Cortex of kidney (tissue), 1 donor: ENCODE measurements at places on chromosomes 16 and 17.

DNA sequence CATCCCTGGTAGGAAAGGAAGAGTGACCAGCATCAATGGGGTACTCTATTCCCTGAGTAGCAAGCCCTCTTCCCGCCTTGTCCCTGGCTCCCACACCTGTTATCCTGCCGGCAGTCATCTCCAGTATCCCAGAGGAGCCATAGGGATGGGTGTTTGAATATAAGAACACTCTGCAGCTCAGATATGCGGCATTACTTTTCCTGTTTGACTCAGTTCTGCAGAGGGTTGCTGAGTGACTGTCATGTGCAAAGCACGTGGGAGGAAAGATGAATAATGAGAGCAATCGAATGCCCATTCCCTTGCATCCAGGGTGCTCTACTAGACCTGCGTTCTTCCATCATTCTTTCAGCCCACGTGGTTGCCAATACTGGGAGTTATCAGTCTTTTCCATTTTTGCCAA, 115.1 kb downstream of the PRKCB start:
- no peak for DNase-seq

DNA sequence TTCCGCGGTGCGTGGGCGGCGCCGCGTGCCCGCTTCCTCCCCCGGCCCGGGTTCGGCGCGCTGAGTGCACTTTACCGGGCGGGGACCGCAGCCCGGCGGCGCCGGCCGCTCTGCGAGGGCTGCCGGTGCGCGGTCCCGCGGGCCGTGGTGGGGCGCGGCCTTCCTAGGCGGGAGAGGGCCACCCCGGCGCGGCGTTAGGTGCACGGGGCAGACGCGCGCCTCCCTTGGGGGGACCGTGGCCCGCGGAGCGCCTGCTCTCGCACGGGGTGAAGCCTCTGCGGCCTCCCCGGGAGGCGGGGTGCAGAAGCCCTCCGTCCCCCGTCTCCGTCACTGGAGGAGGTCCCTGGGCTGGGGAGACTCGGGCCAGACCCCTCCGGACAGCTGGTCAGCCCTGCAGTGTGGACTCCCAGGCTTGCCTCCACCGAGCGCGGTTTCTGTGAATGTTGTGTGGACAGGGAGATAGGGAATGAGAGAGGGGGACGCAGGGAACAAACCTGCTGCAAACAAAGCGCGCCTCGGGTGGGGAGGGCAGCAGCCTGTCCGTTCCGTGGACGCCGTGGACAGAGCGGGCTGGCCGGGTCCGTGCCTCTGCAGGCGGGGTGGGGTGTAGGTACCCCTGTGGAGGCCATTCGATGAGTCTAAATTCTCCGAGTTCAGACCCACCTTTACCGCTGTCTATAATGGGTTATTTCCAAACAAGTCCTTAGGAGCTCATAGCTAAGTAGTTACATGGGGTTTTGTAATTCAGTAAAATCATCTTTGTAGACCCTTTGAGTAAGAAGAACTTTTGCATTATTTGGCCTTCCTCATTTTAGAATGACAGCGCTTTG, 721 bp downstream of the TBCD start:
- DNase-seq, result no peak

DNA sequence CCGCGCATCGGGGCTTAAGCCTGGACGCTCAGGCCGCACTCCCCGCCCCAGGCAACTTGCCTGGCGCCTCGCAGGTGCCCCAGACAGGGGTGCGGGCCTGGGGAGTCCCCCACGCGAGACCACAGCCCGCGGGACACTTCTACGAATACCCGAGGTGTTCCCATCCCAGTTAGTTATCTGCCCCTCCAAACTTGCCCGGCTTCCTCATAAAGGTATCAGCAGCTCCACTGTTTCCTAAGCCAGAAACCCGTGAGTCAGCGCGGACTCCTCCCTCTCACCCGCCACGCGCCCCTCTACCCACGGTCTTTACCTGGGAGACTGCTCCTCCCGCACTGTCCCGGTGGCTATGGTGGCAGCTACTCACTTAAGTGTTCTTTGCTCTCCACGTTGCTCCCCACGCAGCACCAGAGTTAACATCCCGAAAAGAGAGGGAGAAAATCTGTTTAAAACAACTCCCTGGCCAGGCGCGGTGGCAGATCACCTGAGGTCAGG, 1.0 kb upstream of the CREBBP start:
- DNase-seq, result no peak

GRCh38 chr16:85098565-85098964, 13.7 kb downstream of the CIBAR2 start:
- no peak for DNase-seq

DNA sequence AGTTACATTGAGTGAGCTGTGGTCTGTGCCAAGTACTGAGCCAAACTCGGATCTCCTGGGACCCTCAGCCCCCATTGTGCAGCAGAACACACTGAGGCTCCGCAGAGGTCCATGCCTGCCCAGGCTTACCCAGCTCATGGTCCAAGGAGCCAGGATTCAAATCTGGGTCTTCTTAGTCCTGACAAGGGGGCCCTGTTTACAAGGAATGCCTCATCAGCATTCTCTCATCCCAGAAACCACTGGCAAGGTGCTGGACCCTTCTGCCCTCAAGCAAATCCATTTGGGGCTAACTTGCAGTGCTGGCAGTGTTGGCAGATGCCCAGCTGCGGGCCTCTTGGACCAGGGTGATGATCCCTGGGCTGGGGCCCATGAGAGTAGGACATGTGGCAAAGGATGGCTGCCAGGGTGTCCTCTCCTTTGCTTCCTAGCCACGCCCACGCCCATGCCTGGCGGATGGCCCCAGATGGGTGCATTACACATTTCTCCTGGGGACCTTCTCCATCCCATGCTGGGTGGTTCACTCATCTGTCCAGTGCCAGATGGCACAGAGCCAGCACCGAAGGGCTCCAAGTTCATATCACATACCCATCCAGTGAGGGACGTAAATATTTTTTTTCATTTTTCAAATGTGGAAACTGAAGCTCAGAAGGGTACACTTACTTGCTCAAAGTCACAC, 117.7 kb downstream of the CMIP start:
- no peak for DNase-seq

DNA sequence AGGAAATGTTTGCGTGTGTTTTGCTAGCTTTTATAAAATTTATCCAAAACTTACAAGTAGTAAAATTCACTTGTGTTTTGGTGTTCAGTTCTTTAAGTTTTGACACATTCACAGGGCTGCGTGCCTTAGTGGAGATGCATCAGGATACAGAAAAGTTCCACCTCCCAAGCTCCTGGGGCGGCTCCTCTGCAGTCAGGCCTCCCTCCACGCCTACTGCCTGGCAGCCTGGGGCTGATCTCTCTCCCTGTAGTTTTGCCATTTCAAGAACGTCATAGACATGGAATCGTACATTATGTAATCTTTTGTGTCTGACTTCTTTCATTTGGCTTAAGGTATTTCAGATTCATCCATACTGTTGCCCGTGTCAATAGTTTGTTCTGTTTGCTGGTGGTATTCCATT, 27.2 kb upstream of the IRF8 start:
- no peak for DNase-seq

- DNase-seq, result no peak
These were observed 15.2 kb downstream of the IL21R start for GRCh38 chr16:27417047-27417671.

GRCh38 chr16:52770828-52771227, 223.9 kb upstream of the TOX3 start:
- no peak for DNase-seq

GRCh38 chr17:2050300-2051060, 4.4 kb upstream of the HIC1 start:
- DNase-seq, result no peak

- DNase-seq, result no peak
These were observed 7.5 kb downstream of the SLC16A3 start for GRCh38 chr17:82236142-82236971.

DNA sequence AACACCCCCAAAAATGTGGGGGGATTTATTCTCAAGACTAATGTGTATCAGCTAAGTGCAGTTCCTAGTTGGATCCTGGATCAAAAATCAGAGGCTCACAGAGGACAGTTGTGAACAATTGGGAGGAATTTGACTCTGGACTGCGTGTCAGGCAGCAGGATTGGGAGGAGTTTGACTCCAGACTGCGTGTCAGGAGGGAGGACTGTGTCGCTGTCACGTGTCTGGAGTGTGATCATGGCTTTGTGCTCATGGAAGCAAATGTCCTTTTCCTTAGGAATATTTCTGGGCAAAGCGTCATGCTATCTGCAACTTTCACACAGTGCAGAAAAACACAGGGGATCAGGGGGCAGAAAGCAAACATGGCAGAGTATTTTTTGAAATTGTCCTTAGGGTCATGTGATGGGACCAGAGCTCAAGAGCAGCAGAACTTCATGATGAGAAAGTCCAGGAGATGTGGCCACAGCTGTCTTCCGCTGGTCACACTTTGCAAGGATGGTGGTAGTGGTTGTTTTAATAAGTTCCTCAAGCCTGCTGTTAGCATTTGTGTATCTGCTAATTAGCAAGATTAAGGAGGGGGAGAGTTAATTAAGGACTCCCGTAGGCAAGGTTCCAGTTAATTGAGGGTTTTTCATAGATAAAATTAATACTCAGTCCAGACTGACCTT, 122.0 kb upstream of the CHMP6 start:
- no peak for DNase-seq

- DNase-seq, result no peak
These were observed 243.9 kb downstream of the CA10 start for GRCh38 chr17:51914577-51914976.

- DNase-seq, result no peak
These were observed 3.5 kb downstream of the TBX2 start for GRCh38 chr17:61402978-61403800.

- no peak for DNase-seq
These were observed 25.6 kb downstream of the TRAP1 start for GRCh38 chr16:3691761-3692160.

- no peak for DNase-seq
These were observed 134.8 kb downstream of the HS3ST2 start for GRCh38 chr16:22948603-22949368.
